Fibroblast of skin of right biceps (primary cell): ENCODE measurements at places on chromosomes 5 and 9.

- DNase-seq: peak; percentile 57
Measured at GRCh38 chr5:83322273-83322924, 149.1 kb upstream of the VCAN start.

GRCh38 chr9:91813176-91813795 lies 136.7 kb downstream of the ROR2 start:
- DNase-seq: no peak

- DNase-seq: no peak
Measured at GRCh38 chr5:35120715-35121114, 73.0 kb upstream of the AGXT2 start.

DNA sequence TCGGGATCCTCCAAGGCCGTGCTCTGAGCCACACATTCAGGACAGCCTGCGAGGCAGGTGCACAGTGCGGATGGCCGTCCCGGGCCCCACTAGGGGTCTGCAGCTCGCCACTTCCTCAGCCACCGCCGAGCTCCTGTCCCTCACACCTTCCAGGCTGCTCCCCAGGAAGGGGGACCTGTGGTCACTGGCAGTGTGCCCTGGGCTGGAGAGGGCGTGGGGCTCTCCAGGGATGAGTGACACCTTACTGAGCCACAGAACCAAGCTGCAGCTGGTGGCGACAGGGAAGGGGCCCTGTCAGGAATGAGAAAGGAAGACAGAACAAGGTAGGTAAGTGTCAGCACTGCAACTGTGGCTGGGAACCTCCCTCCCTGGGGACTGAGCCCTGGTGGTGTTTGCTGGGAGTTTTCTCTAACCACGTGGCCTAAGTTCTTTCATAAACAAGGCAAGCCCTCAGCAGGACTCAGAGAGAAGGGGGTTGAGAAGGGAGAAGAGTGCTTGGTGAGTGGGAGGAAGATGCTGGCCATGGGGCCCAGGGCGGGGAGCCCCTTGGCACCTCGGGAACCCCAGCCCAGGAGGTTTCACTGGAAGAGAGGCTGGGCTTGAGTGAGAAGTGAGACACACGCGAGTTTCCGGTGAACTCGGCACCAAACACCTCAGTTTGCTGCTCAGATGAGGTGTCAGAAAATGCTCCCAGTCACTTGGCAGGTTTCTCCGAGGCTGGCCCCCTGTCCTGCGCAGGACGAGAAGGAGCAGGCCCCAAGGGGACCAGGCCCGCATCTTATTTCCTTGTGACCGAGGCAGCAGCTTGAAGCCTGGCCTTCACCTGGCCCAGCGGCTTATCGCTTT lies 5.2 kb downstream of the IL13 start:
- no peak for DNase-seq

- peak; percentile 62 for DNase-seq
Measured at GRCh38 chr9:137672907-137673791, 54.3 kb downstream of the EHMT1 start.

DNA sequence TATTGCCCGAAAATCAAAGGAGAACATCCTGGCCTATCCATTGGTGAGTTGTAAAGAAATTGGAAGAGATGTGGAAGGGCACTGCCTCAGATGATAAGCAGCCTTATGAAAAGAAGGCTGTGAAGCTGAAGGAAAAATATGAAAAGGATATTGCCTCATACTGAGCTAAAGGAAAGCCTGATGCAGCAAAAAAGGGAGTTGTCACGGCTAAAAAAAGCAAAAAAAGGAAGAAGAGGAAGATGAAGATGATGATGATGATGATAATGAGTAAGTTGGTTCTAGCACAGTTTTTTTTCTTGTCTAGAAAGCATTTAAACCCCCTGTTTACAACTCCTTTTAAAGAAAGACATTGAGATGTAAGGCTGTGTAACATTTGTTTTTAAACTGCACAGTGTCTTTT lies 59.8 kb upstream of the ZBED3 start:
- no peak for DNase-seq

DNA sequence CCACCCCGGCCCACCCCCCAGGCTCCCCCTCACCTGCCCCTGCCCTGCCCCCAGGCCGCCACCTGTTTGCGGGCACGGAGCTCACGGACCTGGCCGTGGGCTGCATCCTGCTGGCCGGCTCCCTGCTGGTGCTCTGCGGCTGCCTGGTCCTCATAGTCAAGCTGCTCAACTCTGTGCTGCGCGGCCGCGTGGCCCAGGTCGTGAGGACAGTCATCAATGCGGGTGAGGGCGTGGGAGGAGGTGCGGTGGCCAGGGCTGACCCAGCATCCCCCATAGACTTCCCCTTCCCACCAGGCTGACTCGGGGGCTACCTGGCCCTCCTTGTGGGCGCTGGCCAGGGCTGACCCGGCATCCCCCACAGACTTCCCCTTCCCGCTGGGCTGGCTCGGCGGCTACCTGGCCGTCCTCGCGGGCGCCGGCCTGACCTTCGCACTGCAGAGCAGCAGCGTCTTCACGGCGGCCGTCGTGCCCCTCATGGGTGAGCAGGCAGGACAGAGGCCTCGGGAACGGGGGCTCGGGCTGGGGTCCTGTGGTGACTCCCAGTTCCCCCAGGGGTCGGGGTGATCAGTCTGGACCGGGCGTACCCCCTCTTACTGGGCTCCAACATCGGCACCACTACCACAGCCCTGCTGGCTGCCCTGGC lies 3.5 kb downstream of the SLC34A3 start:
- DNase-seq: no peak

GRCh38 chr5:6792911-6793471 lies 79.8 kb downstream of the TENT4A start:
- no peak for DNase-seq

DNA sequence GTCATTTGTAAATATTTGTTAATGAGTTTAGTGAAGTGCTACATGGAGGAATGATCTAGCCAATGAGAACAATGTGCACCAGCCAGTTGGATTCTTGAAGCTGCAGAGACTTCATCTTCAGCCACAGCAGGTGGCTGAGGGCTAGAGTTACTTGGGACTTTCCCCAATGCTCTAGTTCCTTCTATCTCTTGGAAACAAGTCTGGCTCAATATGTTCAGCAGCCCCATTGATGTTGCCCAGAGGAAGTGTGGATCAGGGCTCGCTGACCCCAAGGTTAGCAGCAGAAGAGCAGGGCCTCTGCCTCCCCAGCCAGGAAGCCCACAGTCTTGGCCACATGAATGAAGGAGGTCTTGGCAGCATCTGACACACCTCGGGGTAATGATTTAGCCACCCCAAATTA lies 117.5 kb downstream of the SLC1A3 start:
- DNase-seq: no peak

- peak; percentile 84 for DNase-seq
Measured at GRCh38 chr5:141529002-141529401, 40.1 kb downstream of the PCDHGC5 start.

DNA sequence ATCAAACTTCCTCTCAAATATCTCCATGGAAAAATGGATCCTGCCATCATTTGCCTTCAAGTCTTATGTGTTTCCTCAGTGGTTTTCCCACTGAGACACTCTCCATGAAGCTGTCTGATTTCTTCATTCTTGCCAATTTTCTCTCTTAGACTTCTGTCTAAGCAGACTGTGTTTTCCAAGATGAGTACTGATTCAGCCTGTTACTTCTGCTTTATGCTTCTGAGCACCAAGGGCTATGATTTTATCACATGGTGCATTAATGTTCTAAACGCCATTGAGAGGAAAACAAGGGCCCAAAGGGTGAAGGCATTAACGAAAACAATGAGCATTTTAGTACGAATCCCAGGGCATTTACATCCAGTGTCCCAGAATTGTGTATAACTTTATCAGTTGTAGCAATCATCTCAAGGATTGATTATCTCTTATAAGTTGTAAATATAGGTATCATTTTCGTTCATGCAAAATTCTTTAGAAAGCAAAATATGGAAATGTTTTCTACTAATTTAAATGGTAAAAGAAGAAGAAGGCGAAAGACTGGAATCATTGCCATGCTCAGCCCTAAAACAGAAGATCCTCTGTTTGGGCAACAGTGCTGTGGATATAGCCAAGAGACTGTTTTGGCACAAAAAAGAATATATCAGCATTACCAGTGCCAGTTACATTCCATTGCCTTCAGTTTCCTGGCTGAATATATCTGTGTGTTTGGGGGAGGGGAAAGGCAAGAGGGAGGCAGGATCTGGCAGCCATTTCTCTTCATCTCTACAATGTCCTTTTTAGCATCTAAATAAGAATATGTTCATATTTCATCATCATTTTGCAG lies 537.6 kb downstream of the ANXA1 start:
- no peak for DNase-seq

DNA sequence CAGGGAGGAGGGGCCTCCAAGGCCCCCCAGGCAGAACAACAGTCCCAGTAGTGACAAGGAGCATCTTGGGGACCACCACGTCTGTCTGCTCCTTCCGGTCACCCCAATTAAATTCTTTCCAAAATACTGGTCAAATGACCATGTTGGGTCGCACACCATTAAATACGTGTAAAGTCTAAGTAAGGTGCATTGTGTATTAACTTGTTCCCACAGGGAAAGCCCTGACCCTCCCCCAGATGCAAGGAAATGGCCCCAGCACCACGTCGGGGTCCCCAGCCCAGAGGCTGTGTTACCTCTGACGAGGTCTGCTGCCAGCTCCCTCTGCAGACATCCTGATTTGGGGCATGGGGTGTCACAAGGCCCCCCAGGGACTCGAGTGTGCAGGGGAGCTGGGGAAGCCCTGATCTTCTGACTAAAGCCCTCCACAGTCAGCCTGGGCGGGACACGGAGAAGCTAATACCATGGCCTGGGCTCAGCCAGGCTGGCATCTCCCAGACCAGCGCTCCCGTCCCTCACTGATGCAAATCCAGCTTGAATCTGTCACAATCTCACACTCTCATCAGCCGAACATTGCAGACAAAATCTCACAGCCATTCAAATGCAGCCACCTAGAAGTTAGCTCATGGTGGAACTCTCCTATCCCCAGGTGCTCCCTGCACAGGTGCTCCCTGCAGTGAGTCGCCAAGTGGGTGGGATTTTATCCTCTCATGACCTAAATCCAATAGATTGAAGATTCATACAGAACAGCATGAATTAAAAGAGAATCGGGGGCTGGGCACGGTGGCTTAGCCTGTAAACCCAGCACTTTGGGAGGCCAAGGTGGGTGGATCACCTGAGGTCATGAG lies 13.6 kb downstream of the TERT start:
- no peak for DNase-seq

GRCh38 chr5:94309141-94309540 lies 309.3 kb downstream of the KIAA0825 start:
- DNase-seq: no peak

DNA sequence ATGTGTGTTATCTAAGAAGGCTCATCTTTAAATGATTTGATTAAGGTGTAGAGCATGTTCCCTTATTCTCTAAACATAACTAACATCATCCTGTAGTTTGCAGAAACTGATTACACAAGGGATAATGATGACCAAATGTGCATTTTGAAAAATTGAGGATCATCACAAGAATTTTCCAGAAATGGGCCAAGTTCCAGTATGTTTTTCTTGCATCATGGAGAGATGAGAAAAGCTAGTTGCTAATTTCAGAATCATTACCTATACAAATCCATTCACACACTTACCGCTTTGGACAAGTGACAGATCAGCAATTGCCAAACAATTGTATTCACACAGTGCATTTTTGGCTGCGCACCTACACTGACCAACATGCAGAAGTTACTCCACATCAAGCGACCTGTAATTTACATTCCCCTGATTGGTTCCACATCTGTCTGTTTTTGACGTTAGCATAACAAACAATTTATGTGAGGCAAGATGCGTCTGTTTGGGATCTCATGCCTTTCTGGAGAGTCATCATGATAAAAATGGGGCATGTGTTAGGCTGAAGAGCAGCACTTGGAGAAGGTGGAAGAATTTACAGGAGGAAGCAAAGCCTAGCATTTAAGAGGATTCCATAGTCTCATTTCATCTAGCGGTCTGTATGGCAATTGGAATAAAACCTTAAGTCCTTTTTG lies 2.8 kb upstream of the BNC2 start:
- peak; percentile 44 for DNase-seq

DNA sequence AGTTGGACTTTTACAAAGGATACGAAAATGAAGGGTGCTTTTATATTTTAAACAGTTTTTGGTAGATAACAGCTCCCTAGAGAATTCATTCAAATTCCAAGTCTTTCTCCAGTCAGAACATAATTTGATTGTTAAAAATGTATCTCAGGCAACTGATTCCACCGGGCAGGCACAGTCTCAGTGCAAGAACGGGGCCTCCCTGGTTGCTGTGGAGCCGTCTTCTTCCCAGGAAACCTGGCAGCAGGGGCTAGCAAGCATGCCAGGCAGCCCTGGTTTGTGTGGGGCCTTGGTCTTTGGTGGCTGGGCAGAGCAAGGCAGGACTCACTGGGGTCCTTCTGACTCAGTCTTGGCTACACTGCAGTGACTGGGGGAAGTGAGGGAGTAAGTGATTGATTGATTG lies 143.5 kb downstream of the NXNL2 start:
- DNase-seq: no peak

DNA sequence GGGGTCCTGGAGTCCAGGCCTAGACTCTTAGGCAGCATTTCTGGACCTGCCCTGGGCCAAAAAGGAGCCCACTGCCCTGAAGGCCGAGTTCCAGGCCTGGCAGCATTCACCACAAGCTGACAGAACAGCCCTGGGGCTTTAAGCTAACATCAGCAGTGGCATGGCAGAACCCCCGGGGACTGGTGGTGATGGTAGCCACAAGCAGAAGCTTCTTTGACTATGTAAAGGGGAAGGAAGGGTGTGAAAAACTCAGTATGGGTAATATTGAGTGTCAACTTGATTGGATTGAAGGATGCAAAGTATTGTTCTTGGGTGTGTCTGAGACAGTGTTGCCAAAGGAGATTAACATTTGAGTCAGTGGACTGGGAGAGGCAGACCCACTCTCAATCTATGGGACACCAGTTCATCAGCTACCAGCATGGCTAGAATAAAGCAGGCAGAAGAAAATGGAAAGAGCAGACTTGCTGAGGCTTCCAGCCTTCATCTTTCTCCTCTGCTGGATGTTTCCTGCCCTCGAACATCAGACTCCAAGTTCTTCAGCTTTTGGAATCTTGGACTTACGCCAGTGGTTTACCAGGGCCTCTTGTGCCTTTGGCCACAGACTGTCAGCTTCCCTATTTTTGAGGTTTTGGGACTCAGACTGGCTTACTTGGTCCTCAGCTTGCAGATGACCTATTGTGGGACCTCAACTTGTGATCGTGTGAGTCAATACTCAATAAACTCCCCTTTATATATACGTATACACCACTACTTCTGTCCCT lies 661.0 kb upstream of the C9orf72 start:
- peak; percentile 64 for DNase-seq

- no peak for DNase-seq
Measured at GRCh38 chr9:38172586-38172985, 103.6 kb upstream of the SHB start.

- no peak for DNase-seq
Measured at GRCh38 chr5:132460846-132461568, 29.6 kb downstream of the IRF1 start.

DNA sequence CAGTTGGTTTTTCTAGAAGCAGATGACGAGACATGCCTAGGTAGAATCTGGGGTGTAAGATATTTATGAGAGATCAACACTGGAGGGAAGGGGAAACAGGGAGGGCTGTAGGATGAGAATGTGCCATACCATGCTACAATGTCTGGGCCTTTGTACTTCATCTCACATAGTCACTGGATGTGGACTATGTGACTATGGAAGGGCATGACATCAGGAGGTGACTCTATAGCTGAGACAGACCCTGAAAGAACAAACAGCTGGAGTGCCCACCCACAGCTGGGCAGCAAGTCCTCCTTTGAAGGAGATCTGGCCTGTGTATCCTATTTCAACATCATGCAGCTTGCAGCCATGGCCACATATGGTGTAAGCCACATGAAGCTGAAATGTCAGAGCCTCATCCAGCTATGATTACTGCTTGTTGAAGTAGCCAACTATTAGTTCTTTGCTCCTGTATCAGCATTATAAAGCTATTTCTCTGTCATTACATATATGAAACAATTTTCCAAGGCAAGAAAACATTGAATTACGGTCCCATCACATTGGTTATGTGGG lies 46.2 kb upstream of the KIF2A start:
- no peak for DNase-seq
